ENCODE measurements at places on chromosomes 7 and 10.

- no peak for DNase-seq
Measured at GRCh38 chr10:80444124-80444523, 10.0 kb upstream of the TSPAN14 start.

- DNase-seq: no peak
Measured at GRCh38 chr7:156993021-156993924, 17.2 kb downstream of the MNX1 start.

GRCh38 chr7:107856806-107857540 is 34.0 kb upstream of the DLD start:
- no peak for DNase-seq

DNA sequence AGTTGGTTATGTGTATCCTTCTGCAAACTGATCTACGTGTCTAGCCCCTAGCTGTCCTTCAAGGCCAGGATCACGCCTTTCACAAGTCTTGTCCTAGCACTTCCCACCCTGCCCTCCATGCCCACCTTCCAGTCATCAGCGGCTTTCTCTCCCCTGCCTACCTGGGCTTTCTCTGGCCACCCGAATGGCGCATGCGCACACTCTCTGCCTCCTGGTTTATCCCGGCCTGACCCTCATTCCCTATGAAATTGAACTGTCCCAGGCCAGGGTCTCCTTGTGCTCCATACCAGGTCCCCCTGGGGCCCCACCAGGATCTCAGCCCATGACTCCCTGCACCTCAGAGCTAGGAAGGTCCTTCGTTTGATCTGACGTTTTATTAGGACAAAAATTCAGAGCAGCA is 31.6 kb upstream of the CTBP2 start:
- DNase-seq: no peak

DNA sequence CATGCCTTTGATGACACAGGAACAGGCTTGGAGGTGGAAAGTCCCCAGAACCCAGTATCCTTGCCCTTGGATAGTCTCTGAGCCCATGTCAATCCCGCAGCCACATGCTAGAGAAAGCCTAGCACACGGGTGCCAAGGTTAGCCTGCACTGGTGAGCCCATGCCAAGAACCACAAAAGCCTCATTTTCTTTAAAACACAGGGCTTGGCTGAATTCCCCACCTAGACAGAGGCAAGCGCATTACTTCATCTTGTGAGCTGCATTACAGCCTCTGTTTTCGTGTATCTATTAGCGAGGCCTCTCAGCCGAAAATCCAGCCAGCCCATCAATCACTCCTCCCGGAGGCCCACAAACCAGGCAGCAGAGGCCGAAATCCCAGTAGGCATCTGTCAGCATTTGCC is 314.9 kb upstream of the AUTS2 start:
- DNase-seq: no peak

DNA sequence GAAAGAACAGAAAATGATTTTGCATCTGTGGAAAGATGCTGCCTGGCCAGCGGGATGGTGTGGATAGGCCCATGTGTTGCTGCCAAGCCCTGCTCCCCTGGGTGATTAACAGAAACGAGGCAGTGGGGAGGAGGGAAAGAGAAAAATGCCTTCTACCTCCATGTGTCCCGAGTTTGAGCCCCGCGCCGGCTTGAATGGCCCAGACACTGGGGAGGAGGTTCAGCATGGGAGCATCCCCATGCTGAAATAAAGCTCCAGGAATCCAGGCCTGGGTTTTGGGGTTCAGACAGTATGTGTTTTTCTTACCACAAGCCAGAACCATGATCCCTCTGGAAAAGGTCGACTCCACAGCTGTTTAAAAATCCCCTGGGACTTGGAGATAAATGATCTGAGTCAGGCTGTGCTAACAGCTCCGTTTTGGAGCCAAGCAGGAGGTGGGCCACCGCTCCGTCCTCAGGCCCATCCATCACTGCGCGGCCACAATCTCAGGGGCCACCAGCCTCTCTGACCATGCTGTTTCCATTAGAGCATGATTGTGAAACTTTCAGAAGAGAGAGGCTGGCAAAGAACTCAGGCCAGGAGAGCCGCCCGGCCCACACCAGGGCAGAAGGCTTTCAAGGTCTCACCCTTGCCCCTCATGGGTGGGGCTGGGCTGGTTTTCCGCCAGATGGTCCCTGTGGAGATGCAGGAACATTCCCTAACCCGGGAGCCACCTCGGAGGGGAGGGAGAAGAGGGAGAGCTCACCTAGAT is 299.7 kb downstream of the ZEB1 start:
- DNase-seq: no peak

GRCh38 chr7:3092468-3092867 is 48.8 kb upstream of the CARD11 start:
- DNase-seq: peak; percentile 49

GRCh38 chr10:89330537-89331212 is 2.9 kb downstream of the IFIT3 start:
- DNase-seq: no peak

GRCh38 chr10:103854686-103855391 is 537 bp downstream of the SH3PXD2A start:
- DNase-seq: no peak

DNA sequence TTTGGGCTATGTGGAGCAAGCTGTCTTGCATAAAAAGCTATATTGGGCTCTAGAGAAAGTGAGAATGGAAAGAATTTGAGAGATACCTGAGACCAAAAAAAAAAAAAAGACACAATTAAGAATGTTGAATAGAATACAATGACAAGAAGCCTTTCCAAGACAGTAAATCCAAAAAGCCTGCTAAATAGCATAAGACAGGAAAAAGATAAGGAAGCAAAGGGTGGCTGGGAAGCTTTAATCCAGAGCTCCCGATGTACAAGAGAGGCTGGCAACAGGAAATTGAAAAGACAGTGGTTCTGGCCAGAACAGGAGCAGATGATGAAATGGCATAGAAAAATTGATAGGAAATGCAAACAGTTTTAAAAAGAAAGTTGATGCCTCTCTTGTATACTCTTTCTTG is 174.9 kb downstream of the CACNA2D1 start:
- no peak for DNase-seq

- no peak for DNase-seq
Measured at GRCh38 chr10:84038035-84038434, 101.3 kb upstream of the GHITM start.

DNA sequence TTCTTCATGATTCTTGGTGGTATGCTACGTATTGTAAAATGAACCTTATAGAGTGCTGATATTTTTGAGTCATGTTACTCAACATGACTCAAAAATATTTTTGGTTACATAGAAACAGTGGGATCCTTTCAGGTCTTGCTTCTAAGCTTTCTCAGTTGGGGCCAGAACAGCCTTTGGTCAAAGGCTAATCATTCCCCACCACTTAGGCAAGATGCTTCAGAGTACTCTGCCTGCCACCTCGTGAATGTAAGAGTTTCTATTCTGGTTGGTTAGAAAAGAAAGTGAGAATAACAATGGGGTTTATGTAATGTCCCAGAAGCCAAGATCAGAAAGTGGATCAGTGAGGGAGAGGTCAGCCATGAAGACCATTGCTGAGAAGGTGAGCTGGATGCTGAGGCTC is 327.8 kb downstream of the TCERG1L start:
- no peak for DNase-seq

GRCh38 chr7:157693071-157693520 is 356.3 kb downstream of the DNAJB6 start:
- DNase-seq: no peak

- DNase-seq: no peak
Measured at GRCh38 chr10:11533328-11533781, 78.1 kb downstream of the USP6NL start.

DNA sequence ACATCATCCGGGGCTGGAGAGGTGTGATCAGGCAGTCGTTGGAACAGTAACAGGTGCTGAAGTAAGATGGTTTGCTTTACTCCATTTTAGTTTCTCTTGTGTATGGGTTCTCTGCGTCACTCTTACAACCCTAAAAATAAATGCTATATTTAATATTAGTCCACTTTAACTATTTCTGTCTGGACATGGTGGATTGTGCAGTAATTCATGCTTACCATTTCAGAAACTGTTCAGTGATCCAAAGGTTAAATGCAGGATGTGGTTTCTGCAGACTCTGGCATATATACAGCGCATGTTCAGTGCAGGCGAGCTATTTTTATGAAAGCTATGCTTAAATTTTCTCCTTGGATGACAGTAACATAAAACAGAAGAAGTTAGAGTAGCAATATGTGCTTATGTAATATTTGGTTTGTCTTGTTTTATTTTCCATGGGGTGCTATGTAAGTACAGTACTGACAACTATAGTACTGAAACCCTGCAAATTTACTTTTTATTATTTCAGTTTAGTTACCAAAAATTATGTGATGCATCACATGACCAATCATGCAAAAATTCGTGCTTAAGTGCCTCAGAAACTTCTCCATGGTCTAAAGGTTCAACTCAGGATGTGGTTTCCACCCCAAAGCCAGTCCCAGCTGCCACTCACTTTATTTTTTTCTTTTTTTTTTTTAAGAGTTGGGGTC is 46.6 kb upstream of the GRID1 start:
- no peak for DNase-seq

GRCh38 chr7:26699766-26700165 is 164.6 kb downstream of the SKAP2 start:
- DNase-seq: no peak

GRCh38 chr10:98758463-98758862 is 311.7 kb upstream of the HPS1 start:
- DNase-seq: no peak

DNA sequence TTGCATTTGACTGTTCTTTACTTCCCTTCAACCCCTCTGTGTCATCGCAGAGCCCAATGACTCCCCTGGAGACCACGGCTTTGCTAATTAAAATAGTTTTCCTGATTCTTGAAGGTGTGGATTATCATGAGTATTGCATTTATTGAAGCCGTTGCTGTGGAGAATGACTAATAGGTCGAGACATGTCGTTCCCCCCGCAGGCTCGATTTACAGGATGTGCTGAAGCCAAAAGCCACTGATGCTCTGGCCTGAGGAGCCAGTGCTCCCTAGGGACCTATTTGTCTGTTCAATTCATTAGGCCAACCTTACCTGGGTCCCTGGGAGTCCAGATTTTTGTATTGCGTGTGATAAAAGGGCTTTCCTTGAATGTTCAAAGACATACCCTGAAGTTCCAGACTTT is 102.3 kb downstream of the NPTX2 start:
- no peak for DNase-seq

- DNase-seq: no peak
Measured at GRCh38 chr7:151436446-151437158, 3.3 kb downstream of the CRYGN start.

DNA sequence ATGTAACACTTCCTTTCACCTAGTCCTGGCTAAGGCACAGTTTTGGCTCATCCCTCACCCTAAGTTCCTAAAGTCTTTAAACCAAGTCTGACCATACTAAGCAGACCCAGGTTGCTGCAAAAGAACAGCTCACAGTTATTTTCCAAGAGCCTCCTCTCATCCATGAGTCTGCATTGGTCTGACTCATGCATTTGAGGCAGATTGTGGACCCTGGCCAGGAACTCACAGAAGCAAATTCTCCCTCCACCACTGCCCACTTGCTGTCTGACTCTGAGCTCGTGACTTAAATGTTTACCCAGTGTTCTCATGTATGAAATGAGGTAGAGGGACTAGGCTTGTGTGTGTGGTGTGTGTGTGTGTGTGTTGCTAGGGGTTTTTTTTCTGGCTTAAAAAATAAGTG is 1272.8 kb downstream of the TYW1 start:
- DNase-seq: no peak

DNA sequence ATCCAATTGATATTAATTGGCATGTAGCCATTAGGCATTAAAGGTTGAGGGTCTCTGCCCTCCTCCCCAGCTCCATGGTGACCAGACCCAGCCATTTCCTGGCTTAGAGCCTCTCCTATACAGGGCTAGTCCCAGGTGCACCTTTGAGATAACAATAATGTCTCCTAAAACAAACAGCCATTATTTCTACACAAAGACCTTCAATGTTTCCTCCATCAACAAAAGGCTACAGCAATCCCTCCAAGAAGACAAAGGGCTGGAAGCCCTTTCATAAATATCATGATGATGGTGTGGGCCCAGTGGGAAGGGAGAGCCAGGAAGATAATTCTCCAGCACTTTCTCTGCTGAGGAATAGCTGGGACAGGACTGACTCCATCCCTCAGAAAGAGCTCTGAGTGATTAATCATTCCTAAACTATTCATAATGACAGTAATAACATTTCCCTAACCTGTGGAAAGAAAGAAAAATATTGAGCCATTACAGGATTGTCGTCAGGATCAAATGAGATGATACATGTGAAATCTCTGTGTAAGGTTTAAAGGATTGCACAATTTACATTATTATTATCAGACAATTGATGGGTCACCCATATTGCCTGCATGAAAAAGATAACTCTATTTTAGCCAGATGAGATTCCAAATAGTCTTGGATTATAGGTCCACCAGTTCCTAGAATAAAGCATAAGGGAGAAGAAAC is 10.2 kb downstream of the PKD2L1 start:
- DNase-seq: no peak

- DNase-seq: peak; percentile 41
Measured at GRCh38 chr7:116210345-116211005, at the start of gene TES. TES (plus strand) TSS chr7:116210539; CDS start chr7:116210708, 169 bp downstream.

DNA sequence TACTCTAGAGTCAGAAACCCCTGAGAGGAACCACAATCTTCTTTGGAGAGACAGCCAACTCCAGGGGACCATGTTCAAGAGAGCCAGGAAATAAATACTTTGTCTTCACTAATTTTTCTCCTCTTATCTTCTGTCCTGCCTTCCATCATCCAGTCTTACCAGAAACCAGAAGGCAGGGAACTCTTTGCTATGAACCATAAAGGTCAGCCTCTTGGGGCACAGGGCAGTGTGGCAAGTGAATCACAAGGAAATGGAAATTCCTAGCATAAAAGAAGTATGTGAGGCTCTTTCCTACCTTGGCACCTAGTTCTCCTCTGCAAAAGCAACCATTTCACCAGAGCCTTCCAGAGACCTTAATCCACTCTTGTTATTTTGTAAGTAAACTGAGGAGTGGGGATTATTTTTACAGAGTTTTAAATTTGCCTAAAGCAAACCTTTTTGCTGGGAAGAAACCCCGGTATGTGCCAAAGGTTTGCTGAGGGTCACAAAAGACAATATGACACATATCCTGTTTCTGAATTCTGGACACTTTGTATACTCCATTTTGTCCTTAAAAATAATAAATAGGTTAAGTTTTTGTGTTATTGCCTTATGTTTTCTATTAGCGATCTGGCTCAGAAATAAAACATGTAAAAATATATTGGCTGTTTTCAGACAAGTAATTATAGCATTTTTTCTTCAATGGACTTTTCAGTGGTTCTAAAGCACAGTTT is 87.1 kb downstream of the ADAM22 start:
- no peak for DNase-seq

- no peak for DNase-seq
Measured at GRCh38 chr7:13802651-13803050, 186.8 kb downstream of the ETV1 start.

DNA sequence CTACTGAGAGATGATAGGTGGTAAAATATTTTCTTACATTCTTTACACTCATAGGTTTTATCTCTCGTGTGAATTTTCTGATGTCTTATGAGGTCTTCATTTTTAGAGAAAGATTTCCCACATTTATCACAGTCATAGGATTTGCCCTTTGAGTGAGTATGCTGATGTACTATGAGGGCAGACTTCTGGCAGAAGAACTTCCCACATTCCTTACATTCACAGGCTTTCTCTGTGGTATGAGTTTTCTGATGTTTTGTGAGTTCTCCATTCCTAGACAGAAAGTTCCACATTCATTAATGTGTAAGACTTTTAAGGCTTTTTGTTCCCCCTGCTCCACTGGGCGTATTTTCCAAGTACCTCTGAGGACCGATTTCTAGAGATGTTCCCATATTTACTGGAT is 23.5 kb downstream of the ZNF25 start:
- no peak for DNase-seq

GRCh38 chr10:5595994-5596471 is 70.4 kb downstream of the ASB13 start:
- no peak for DNase-seq
